Natural killer cell treated with Interleukin-12 subunit alpha and Interleukin-12 subunit beta and Interleukin-15 and Interleukin-18, amount 100 ng/mL, for 72 hours (primary cell): ENCODE measurements at places on chromosomes 5 and 9. TPM values are rescaled to one million over a fixed set of nuclear protein-coding genes. Genes with fewer than 3 reads are reported as not detected.

GRCh38 chr9:34633851-34634550 is 3.6 kb downstream of the SIGMAR1 start:
- DNase-seq, result peak; percentile 78

- no peak for DNase-seq
Measured at GRCh38 chr9:14314424-14314928, 535 bp upstream of the NFIB start.

- DNase-seq, result no peak
Measured at GRCh38 chr9:96660692-96661248, 5.7 kb upstream of the PRXL2C start.

GRCh38 chr5:14853685-14854084 is 17.9 kb downstream of the ANKH start:
- no peak for DNase-seq

- DNase-seq, result no peak
Measured at GRCh38 chr5:113760486-113760885, 247.0 kb downstream of the YTHDC2 start.

- DNase-seq, result no peak
Measured at GRCh38 chr9:87069690-87070089, 122.4 kb upstream of the GAS1 start.

DNA sequence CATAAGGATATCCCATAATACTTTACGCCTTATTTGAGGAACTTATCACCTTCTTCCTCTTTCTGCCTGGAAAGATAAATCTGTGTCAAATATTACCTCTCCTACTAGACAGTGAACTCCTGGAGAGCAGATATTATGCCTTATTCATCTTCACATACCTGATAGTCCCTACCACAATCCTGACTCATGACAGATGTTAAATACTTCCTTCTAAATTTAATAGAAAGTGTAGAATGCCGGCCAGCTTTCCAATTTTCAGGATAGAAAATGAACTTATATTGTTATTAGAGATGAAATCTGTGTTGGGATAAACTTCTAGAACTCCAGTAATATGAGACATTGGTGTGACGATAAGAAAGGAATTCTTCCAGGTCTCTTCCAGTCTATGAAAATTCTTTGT is 89.0 kb downstream of the GCNT4 start:
- DNase-seq, result no peak

DNA sequence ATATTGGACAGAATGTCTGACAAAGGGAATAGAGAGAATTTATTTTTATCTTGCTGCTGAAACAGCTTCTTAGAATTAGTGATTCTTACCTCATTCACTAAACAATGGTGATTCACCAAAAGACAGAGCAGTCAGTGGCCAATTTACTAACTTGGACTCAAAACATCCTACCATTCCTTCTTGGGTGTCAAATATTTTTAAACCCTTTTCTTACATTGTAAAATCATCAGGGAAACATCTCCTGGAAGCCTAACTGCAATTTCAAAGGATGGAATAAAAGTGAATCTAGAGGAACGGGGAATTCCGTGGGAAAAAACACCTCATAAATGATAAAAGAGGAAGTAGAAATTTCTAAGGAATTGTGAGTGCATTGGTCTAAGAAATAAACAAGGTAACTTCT is 97.7 kb downstream of the LHFPL2 start:
- DNase-seq, result no peak

GRCh38 chr9:123967323-123967722 is 37.4 kb upstream of the DENND1A start:
- no peak for DNase-seq

GRCh38 chr5:173108914-173109313 is 35.4 kb upstream of the BNIP1 start:
- no peak for DNase-seq

DNA sequence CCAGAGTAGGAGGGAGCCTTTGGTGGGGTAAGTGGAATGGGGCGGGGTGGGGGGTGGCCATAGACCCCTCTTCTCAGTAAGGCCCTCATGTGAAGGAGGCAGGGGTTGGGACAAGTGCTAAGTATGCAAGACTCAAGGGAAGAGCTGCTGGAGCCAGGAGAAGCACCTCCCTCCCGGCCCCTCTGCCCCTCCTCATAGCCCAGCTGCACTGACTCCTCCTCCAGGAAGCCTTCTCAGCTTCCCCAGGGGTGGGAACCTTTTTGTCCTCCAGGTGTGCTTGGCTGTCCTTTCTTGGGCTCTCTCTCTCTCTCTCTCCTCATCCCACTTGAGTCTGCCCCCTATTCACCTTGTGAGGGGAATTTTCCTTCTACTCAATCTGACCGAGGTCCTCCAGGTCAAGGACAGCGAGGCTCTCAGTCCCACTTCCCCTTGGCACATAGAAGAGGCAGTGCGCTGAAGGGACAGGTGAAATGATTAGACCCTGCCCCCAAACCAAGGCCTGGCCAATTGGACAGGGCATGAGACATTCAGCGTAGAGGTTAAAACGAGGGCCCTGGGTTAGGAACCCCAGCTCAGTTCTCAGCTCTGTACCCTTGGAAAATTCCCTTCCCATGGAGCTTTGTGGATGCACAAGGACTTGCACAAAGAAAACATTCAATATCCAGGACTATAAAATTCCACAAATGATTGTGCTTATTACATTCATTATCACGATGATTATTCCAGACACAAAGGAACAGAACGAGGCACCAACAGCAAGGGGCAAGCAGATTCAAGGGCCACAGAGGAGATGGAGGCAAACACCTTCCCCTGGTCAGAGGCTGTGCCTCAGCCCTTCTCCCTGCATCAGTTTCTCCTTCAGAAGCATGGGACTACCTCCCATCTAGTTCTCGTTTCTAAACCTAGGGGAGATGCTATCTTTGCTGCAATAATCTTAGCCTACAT is 45.6 kb upstream of the IL17B start:
- no peak for DNase-seq

GRCh38 chr5:128774605-128775004 is 190.7 kb upstream of the SLC27A6 start:
- no peak for DNase-seq

DNA sequence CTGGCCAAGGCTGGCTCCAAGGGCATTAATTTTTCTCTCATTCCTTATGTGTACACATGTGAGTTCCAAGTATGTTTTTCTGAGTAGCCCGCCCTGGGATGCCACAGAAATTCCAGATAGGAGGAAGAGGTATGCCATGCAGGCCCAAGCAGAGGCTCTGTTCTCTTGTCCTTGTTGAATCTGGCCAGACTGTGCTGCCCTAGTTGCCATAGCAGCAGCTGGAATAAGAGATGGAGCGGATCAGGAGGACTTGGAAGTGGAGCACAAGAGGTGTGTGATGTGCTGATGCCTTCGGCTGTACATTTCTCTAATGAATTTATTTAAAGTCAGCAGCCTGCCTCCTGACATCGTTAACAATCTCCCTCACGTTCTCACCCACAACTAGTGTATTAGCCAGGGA is 235.6 kb upstream of the RPS23 start:
- DNase-seq, result no peak

DNA sequence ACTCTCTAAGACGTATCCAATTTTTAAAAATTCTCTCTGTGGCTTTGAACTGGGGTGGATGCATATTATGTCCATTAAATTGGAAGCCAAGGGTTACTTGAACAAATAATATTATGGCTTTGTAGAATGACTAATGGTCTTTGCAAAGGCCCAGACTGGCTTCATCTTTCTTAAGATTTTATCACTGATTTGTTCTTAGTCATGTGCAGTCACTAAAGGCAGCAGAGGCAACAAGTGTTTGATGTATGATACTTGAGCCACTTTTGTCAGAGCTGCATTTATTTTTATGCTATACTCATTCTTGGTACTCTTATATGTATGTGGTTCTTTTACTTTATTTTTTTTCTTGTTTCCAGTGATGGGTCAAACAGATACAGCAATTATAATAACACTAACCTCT is 152.2 kb downstream of the NR2F1-AS1 start:
- no peak for DNase-seq

DNA sequence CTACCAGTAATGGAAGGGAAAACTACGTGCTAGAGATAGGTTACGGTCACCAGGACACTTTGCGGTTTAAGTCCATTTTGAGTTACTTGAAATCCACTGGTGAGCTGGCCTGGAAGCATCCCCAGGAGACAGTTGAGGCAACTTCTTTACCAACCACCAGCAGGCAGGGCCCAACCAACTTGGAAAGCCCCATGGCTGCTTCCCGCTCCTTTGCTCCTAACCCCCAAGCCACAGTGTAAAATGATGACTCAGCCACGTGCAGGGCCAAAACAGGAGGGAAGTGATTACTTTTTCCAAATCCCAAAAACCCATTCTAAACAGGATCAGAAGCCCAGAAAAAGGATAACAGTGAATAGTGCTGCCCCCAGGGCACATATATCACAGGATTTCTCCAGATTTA is 87.4 kb downstream of the PAX5 start:
- no peak for DNase-seq

GRCh38 chr9:14868418-14868771 is 41.8 kb downstream of the FREM1 start:
- DNase-seq, result no peak

DNA sequence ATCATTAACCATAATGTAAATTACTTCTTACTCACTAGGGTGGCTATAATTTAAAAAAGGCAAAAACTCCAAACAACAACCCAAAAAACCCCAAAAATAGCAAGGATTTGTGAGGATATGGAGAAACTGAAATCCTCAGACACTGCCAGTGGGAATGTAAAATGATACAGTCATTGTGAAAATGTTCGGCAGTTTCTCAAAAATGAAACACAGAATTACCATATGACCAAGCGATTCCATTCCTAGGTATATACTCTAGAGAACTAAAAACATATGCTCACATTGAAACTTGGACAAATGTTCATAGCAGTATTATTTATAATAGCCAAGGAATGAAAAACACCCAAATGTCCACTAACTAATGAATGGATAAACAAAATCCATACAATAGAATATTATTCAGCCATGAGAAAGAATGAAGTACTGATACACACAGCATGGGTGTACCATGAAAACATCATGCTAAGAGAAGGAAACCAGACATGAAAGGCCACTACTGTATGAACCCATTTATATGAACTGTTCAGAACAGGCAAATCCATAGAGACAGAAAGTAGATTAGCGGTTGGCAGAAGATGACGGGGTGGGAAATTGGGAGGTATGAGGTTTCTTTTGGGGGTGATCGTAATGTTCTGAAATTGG is 119.1 kb downstream of the MAPKAP1 start:
- DNase-seq, result no peak

GPX3 gene
- not detected for total RNA-seq

SET gene
- 495 TPM for total RNA-seq

DRD1 gene
- not detected for total RNA-seq

CD274 gene
- total RNA-seq, result 242 TPM

UBQLN1 gene
- total RNA-seq, result 86.3 TPM

ENC1 gene
- total RNA-seq, result 6.3 TPM

SPATA31D1 gene
- not detected for total RNA-seq

TLR4 gene
- 0.42 TPM for total RNA-seq

UBAP2 gene
- 61.3 TPM for total RNA-seq
